ENCODE measurements at places on chromosomes 16 and 17.

- DNase-seq, result no peak
Measured at GRCh38 chr17:77704048-77704815, 254.3 kb upstream of the TNRC6C start.

- DNase-seq, result no peak
Measured at GRCh38 chr16:89691986-89692569, 5.6 kb downstream of the CDK10 start.

GRCh38 chr16:1991135-1991551 lies 1.4 kb downstream of the SYNGR3 start:
- no peak for DNase-seq

DNA sequence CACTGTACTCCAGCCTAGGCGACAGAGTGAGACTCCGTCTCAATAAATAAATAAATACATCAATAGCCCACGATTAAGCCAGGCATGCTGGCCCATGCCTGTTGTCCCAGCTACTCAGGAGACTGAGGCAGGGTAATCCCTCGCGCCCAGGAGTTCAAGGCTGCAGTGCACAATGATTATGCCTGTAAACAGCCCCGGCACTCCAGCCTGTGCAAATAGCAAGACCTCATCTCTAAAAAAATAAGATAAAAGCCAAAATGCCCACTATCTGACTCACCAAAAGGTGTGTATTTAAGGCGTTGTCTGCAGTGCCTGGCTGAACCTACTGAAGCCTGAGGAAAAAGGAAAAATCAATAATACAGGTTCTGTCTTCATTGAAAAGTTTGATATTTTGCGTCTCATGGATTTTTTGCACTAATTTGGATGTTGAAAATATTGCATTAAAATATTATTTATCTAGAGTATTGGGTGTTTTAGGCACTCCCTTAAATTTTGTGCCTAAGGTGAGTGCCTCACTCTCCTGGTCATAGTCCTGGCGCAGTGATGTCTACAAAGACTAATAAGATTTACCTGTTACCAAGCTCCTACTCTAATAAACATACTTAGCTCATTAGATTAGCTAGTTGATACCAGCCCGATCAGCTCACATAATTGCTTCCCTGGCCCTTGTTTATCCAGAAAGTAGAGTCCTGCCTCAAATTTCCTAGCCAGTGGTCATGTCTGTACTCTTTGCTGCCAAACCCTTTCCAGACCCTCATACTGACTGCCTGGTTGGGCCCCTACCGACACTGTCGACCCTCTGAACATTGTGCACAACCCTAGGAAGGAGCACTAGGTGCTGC lies 24.7 kb upstream of the TOB1 start:
- no peak for DNase-seq

- no peak for DNase-seq
Measured at GRCh38 chr16:61002479-61003204, 1033.6 kb downstream of the CDH8 start.

GRCh38 chr16:51939378-51939871 lies 607.5 kb downstream of the TOX3 start:
- no peak for DNase-seq

- no peak for DNase-seq
Measured at GRCh38 chr16:8760021-8760420, 37.4 kb downstream of the TMEM186 start.

- no peak for DNase-seq
Measured at GRCh38 chr16:76639685-76640289, 362.6 kb downstream of the CNTNAP4 start.

GRCh38 chr17:18102640-18103039 lies 5.9 kb upstream of the MYO15A start:
- DNase-seq, result no peak

DNA sequence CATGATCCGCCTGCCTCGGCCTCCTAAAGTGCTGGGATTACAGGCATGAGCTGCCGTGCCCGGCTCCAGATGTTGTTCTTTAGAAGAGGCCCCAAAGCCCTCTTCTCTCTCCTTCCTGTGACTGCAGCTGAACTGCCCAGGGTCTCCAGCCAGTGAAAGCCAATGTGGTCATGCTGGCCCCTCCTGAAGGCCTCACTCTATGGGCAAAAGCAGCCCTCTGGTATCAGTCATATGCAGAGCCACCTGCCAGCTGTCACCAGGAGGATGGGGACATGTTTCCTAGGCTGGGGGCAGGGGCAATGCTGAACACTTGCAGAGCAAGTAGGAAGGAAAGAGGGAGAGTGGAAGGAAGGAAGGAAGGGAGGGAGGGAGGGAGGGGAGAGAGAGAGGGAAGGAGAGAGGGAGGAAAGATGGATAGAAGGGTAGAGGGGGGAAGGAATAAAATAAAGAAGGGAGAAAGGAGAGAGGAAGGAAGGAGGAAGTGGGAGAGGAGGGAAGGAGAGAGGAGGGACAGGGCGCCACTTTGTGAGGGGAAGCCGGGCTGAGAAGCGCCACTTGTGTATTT lies 36.0 kb downstream of the SOCS3 start:
- DNase-seq, result no peak

DNA sequence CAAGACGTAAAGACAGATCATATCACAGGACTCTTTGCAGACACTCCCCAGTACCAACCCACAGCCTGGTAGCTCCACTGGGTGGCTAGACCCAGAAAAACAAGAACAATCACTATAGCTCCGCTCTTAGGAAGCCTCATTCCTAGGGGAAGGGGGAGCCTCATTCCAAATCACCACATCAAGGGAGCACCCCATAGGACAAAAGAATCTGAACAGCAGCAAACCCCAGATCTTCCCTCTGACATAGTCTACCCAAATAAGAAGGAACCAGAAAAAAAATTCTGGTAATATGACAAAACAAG lies 237.8 kb downstream of the CEP112 start:
- no peak for DNase-seq

DNA sequence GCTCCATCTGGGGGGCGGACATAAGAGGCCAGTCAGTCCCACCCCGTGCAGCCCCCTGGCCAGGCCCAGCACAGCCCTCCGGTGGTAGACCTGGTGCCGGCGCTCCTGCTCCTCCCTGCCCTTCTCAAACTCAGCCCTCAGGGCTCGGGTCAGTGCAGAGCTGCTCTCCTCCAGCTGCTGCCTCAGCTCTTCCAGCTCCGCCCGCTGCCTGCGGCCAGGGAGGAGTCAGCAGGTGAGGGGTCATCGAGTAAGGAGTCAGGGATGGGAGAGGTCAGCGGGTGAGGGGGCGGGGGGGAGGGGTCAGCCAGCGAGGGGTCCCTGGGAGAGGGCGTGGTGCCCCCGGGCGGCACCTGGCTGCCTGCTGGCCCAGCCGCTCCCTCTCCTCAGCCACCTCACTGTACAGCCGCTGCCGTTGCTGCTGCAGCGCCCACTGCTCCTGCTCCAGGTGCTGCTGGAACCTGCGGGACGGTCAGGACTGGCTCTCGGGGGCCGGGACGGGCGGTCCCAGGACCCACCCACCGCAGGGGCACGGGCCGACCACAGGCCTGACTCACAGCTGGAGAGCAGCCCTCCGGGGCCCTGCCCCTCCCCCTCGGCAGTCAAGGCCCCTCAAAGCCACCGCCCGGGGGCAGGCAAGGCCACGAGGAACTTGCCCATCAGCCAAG lies 26.5 kb upstream of the AATK start:
- no peak for DNase-seq

- no peak for DNase-seq
Measured at GRCh38 chr16:17901309-17901708, 430.5 kb upstream of the XYLT1 start.

DNA sequence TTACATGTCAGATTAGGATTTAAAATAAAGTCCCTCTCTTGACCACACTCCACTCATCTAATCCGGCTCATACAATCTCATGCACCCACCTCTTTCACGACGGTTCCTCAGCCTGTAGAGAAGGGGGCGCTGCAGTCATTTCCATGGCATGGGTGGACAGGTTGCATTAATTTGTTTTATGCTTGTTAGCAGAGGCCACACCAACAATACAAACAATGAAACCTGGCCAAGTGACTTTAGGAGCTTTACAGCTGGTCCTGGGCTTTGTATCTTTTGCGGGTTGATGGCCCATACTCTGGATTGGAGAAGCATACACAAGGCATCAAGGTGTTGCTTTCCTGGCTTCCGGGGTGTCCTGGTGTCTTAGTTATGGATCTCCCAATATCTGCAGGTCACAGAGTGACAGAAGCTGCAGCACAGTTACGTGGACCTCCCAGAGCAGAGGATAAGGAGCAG lies 9.7 kb upstream of the SNF8 start:
- no peak for DNase-seq

DNA sequence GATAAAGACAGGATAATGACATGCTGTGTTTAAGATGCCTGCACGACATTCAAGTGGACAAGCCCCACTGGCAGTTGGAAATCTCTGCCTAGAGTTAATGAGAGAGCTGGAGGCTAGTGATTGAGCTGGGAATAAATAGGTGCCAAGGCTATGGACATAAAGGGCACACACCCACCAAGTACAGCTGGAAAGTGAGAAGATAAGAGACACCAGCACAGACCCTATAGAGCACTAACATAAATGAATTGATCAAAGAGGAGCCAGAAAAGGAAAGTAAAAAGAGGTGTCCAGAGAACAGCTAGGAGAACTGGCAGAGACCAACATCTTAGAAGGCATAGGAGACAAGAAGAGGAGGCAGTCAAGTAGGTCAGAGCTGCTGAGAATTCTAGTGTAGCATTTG lies 101.2 kb downstream of the YPEL2 start:
- DNase-seq, result no peak

GRCh38 chr16:30805370-30806169 lies 18.6 kb upstream of the ZNF629 start:
- no peak for DNase-seq

DNA sequence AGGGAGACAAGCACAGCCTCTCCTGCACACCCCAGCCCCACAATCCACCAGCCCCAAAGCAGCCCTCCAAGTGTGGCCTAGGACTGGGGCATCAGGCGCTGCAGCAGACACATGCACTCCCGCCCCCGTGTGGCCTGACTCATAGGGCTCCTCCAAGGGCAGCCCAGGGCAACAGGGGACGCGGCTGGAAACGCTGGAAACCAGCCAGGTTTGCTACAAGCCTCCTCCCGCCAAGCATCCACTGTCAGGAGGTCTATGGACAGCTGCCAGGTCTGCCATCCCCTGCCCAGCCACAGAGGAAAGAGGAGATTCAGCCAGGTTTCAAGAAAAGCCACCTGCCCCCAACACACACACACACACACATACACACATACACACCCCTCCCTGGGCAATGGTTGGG lies 25.8 kb downstream of the SRCIN1 start:
- DNase-seq, result no peak

GRCh38 chr16:9135797-9136196 lies 44.4 kb downstream of the HAPSTR1 start:
- DNase-seq, result no peak

- DNase-seq, result no peak
Measured at GRCh38 chr17:30969989-30970830, 629 bp upstream of the RNF135 start.

- DNase-seq, result no peak
Measured at GRCh38 chr17:48646183-48647102, 20.3 kb upstream of the HOXB9 start.

DNA sequence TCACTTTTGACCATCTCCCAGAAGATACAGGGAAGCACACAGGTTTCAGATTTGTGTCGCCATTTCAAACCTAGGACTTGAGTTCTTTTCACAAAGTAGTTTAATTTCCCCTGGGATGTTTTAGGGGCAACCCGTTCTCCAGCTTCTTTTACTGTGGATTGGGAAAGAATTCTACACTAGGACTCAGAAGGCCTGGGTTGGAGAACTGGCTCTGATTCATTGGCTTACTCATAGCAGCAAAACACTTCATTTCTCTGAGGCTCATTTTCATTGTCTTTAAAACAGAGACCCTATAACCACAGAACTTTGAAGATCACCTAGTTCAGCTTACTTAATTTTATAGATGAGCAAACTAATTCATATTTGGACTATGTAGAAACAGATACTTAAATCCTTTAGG lies 175.9 kb upstream of the SALL1 start:
- no peak for DNase-seq

GRCh38 chr16:29926711-29927052 lies 656 bp upstream of the KCTD13 start:
- no peak for DNase-seq

DNA sequence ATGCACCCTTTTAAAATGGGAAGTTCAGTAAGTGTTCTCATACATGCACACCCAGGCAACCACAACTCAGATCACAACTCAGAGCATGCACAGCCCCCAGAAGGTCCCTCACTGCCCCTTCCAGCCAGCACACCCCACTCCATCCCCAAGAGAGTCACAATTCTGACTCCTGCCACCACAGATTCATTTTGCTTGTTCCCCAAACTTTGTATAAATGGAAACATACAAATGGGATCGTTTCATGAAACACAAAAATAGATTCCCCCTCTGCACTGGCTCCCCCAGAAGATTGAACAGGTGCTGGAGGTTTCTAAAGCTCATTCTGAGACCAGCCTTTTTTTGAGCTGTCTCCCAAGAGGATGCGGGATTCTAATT lies 3.3 kb upstream of the TNFRSF13B start:
- no peak for DNase-seq

- DNase-seq, result no peak
Measured at GRCh38 chr16:12874186-12874585, 27.2 kb upstream of the SHISA9 start.

GRCh38 chr16:81688182-81688581 lies 90.9 kb upstream of the PLCG2 start:
- DNase-seq, result no peak

GRCh38 chr17:50667259-50668024 lies 32.8 kb downstream of the ABCC3 start:
- no peak for DNase-seq

- peak; percentile 81 for DNase-seq
Measured at GRCh38 chr16:2513405-2514332, at the start of gene ATP6V0C. ATP6V0C (plus strand) TSS chr16:2513952; CDS start chr16:2514104, 152 bp downstream.

- no peak for DNase-seq
Measured at GRCh38 chr17:43380307-43380706, 18.5 kb upstream of the ARL4D start.

DNA sequence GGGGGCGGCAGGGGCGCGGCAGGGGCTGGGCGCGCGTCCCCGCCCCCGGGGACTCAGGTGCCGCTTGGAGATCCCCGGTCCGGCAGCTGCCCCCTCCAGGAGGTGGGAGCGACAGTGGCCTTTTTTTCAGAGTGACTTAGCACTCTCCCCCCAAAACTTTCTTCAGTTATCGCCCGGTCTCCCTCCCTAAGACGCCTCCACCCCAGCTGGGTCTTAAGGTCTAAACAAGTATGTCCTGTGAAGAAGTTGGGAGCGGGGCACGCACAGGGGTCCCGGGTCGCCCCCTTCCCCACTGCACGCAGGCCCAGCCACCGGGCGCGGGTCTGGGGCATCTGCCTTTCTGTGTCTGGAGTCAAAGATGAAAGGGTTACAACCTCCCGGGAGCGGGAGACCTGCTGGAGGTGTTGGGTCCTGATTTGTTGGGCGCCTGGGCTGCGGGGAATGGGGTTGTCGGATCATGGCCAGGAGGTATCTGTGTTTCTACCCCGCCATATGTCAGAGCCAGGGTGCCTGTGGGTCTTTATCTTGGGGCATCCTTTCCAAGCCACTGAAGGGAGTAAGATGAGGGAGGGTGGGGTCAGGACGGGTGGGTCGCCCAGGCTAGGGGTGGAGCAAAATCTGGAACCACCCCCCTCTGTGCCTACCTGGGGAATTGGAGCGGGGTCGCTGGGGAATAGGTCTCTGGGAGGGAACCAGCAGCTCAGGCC lies 757 bp downstream of the FMNL1 start:
- no peak for DNase-seq

GRCh38 chr17:27623614-27624013 lies 7.4 kb upstream of the LGALS9 start:
- DNase-seq, result no peak
